ENCODE measurements at places on chromosomes 12 and 14.

- DNase-seq: no peak
Observed at GRCh38 chr14:72751276-72752033, 142.4 kb downstream of the DPF3 start.

GRCh38 chr14:56918849-56919574, 108.7 kb upstream of the OTX2 start:
- DNase-seq: no peak

DNA sequence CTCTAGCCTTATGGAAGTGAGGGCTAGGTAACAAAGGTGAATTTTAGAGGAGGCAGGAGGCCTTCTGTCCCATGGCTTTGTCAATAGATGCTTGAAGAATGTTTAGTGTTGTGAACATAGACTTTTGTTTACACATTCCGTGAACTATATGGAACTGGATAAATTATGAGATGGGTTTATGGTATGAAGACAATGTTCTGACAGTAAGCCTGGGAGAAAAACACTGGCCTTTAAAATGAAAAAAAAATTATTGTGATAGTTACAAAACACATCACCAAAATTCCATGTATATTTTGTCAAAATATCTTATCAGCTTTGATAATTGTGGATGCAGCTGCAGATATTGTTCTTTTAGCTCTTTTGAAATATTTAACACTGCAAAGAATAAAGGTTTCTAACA, 251.5 kb upstream of the DCN start:
- DNase-seq: no peak

GRCh38 chr12:27193106-27193505, 51.0 kb upstream of the STK38L start:
- no peak for DNase-seq

- DNase-seq: no peak
Observed at GRCh38 chr14:67856827-67857226, 37.2 kb downstream of the RAD51B start.

Data from T-helper 1 cell (primary cell).